ENCODE measurements at places on chromosomes 11 and 22.

DNA sequence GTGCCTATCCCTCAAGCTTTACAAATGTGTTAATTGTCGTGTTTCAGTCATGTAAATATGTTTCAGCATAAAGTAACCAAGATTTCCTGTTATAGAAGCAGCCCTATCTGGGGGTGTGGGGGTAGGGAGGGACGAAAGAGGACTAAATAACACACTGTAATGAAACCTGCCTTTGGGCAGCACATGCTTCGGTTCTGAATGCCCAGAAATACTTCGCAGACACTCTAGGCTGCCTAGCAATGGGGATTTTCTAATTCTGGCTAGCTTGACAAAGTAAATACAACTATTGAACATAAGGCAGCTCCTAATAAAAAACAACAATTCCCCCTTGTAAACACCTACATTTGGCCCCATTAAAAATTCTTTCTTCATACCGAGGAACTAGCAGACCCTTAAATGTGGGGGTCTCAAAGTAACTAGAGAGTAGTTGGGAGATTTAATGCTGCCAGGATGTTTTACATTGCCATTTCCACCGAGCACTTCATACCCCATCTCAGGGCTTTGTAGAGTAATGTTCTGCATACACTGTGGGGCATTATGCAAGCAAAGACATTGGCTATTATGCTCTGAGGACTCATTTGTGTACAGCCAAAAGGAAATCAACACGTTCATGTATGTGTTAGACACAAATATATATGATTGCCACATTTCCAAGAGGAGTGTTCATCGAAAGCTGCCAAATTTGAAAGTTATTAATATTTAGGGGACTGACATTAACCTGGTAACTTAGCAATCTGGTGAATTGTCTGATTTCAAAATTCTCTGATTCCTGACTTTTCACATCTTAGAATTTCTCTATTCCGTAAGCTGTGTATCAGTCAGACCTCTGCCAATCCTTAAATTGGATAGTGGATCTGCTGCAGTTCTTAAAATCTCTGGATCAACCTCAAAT lies 42.1 kb downstream of the PAX6 start:
- DNase-seq, result no peak

DNA sequence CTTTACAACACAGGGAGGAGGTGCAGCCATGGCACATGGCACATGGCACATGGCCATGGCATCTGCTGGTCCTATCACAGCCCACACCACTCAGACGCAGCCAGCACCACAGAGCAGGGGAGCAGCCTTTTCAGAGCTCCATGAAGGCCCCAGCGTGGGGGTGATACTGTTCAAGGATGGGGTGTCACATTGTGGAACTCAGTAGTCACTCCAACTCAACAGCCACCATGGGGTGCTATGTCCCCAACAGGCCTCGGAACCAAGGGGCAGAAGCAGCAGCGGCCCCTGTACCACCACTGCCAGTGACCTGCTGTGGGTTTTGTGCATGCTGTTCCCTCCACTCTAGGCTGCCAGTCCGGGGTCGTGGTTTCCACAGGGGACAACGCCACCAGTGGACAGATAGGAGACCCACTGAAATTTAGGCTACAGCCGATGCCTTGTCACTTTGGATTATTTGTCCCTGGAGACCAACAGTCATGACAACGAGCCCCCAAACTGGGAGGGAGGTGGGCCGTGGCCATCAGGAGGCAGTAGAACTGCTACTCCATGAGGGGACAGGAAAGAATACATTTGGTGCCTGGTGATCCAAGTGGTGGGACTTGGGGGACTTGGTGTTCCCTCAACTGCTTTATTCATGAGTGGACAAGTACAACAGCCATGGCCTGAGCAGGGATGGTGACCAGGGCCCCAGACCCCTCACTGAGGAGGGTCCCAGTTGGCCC lies 30.4 kb upstream of the CD81 start:
- no peak for DNase-seq

- DNase-seq, result no peak
Measured at GRCh38 chr11:117391181-117391580, 63.5 kb downstream of the CEP164 start.

- no peak for DNase-seq
Measured at GRCh38 chr11:47398011-47398410, 10.4 kb upstream of the SLC39A13 start.

- DNase-seq, result peak; percentile 78
Measured at GRCh38 chr11:20360650-20361049, 2.9 kb upstream of the HTATIP2 start.

DNA sequence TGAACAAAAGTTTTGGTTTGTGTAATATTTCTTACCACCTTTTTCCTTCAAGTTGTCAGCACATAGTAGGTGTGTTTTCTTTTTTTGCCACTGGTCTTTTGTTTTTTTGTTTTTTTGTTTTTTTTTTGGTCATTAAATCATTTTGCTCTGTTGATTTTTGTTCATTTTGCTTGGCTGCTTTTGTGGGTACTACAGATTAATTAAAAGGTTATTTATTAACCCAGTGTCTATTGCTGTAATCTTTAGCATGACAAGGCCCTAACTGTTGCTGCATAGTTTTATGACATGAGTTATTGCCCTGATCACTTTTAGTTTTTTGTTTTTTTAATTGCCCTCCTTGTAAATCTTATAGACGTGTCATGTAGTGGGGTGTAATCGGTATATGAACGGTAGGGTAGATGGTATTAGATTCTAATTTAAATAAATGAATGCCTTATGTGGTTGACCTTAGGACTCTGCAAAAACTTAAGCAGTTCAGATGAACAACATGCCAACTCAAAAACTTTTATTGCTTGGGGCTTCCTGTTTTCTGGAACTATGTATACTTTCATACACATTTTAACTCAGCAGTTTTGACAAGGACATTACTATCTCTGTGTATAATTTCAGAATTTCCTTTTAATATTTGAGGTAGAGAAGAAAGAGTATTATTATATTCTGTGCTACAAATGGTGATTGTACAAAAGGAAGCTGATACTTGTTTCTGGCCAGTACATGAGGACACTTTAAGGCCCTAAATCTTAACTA lies 7.9 kb downstream of the EWSR1 start:
- DNase-seq, result no peak

DNA sequence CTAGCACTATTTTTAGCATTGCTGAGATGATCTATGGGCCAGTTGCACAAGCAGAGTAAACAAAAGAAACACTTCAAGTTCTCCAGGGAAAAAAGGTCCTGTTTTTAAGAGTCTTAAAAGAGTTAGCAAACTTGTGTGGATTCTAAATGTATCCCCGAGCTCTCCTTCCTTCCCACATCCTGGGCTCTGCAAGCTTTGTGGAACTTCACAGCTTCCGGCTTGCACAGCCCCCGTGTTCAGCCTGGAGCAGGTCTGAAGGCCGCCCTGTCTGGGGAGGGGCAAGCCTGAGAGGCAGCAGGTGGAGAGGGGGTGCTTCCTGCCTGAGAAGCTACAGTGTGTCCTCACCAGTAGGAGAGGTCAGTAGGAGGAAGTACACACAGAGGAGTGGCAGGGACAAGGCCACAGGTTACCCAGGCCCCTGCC lies 35.1 kb upstream of the SUSD2 start:
- DNase-seq, result peak; percentile 59

GRCh38 chr11:12690663-12691062 lies 16.4 kb downstream of the TEAD1 start:
- no peak for DNase-seq

- no peak for DNase-seq
Measured at GRCh38 chr11:20783220-20783619, 113.8 kb downstream of the NELL1 start.

DNA sequence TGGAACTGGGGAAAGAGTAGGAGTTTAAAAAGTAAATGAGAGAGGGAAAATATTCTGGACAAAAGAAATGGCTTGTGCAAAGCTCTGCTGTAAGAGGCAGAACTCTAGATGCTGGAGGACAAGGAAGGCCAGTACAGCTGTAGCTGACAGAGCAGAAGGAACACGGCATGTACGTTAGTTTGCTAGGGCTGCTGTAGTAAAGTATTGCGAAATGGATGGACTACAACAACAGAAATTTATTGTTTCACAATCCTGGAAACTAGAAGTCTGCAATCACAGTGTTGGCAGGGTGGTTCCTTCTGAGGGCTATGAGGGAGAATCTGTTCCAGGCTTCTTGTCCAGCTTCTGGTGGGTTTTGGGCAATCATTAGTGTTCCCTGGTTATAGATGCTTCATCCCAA lies 454.4 kb downstream of the NTM start:
- DNase-seq, result peak; percentile 43

- no peak for DNase-seq
Measured at GRCh38 chr11:62858201-62858600, 18.8 kb upstream of the WDR74 start.

GRCh38 chr11:123216249-123216648 lies 21.2 kb upstream of the CLMP start:
- no peak for DNase-seq

DNA sequence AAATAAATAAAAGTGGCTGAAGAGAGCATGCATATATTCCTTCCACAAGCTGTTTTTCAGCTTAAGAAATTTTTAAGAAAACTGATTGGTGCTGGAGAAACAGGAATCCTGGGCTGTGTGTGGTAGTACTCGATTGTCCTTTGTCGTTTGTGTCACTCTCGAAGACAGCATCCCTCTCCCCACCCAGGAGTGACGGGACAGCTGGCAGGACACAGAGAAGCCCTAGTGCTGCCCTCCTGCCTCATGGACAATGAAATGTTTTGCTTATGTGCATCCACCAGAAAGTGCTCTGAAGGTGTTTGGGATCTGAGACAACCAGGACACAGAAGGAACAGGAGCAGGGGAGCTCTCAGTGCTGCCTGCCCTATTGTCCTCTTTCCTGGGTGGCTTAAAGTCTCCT lies 12.8 kb downstream of the PLAAT4 start:
- no peak for DNase-seq

DNA sequence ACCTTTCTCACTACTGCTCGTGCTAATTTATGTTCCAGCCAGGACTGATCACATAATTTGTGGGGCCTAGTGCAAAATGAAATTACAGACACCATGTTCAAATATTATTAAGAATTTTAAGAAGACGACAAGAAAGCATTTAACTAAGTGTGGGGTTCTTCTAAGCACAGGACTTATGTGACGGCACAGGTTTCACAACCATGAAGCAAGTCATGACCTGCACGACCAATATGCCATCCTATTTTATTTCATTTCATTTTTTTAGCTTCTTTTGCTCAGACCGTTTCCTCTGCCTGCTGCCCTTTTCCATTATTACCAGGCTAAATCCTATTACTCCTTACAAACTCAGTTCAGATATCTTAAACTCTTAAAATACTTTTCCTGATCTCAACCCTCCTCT lies 462.5 kb downstream of the AASDHPPT start:
- DNase-seq, result no peak

DNA sequence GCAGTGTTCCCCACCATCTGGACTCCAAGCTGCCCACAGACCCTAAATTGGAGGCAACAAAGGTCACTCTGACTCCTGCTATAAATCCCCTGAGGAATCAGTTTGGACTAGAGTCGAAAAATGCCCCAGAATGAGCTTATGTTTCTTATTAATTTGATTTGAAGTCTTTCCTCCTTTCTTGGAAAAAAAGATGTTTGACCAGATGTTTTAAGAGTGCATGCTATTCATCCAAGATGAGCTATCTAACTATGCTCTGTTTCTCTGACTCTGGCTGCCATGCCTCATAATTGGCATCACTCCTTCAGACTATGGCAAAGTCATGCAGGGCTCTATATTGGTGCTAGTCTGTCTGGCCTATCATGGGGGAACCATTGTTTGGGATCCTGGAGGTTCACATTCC lies 174.0 kb downstream of the SPON1 start:
- no peak for DNase-seq

- DNase-seq, result no peak
Measured at GRCh38 chr11:130469181-130469580, 20.7 kb downstream of the ADAMTS15 start.

DNA sequence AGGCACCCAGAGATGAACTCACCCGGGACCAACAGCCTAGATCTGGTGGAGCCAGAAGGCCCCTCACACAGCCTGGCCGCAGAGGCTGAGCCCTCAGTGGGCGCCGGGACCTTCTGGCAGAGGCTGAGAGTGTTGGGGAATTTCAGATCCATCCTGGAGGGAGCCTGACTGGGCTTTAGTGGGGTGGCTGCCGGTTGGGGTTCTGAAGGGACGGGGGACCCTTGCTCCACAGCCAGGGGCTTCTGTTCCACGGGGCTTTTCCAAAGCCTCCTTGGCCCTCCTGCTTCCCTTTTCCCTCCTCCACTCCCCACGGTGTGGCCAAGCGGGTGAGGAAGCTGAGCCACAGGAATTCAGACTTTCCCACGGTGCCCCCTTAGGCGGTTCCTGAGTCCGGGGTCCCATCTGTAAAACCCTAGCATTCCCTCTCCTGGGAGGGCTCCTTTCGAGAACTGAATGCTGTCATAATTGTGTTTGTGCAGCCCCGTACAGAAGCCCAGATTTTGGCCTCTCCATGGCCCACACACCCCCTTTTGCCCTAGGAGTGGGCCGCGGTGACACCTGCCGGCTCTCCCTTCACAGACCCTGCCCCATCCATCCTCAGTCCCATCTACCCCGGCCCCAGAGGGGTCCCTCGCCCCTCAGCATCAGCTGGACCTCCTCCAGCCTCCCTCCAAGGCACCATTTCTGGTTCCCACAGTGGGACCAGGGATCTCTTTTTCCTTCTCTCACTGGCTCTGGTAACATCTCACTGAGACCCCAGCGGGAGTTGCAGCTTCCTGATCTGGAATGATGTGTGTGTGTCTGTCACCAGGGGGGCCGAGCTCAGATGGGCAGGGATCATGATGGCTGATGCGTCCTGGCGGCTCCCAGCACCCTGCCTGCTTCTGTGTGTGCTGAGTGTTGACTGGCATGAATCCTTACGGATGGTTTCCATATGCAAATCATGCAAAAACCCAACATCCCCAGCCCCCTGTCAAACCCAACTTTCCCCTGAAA lies 1048.4 kb downstream of the TBC1D22A start:
- no peak for DNase-seq

DNA sequence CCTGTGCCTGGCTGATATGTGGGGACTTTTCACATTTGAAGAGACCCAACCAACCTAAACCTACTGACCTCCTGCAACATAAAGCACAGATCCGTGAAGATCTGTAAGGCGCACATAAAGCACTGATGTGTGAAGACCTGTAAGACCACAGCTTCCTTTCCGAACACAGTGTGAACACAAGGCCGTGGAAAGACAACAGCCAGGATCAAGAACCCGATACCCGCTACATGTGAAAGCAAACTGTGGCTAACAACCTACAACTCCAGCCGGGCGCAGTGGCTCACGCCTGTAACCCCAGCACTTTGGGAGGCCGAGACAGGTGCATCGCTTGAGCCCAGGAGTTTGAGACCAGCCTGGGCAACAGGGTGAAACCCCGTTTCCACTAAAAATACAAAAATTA lies 17.6 kb upstream of the PPFIA1 start:
- DNase-seq, result no peak

GRCh38 chr11:71096751-71097388 lies 155.5 kb downstream of the SHANK2 start:
- no peak for DNase-seq

- peak; percentile 23 for DNase-seq
Measured at GRCh38 chr22:33544707-33545106, 375.6 kb downstream of the LARGE1 start.

DNA sequence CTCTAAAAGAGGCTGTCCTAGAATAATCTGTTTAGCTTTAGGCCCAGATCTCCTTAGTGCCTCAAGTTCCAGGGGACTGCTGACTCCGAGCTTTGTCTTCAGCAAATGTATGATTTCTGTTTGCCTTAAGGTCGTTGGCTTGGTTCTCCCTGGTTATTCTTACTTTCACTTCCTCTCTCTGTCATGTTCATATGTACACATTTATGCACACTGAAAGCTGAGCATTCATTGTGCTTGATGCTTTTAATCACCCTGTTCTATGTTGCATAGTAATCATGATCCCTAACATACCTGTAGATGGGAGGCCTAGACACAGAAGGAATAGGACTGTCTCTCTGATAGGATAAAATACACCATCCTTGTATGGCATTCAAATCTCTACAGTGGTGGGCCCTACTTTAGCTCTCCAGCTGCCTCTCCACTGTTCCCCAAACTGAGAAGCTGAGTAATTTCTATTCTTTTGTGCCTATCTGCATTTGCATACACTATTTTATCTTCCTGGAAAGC lies 7.2 kb downstream of the PPFIBP2 start:
- DNase-seq, result no peak
